ENCODE measurements at places on chromosomes 1 and 21. TPM values are rescaled to one million over a fixed set of nuclear protein-coding genes. Genes with fewer than 3 reads are reported as not detected.

- no peak for DNase-seq
Measured at GRCh38 chr1:44808063-44808937, at the start of gene BTBD19. Gene BTBD19 (plus strand): TSS chr1:44808523. CDS start chr1:44808821, 298 bp downstream.

GRCh38 chr1:246302711-246303317 lies 204.3 kb downstream of the SMYD3 start:
- no peak for DNase-seq

DNA sequence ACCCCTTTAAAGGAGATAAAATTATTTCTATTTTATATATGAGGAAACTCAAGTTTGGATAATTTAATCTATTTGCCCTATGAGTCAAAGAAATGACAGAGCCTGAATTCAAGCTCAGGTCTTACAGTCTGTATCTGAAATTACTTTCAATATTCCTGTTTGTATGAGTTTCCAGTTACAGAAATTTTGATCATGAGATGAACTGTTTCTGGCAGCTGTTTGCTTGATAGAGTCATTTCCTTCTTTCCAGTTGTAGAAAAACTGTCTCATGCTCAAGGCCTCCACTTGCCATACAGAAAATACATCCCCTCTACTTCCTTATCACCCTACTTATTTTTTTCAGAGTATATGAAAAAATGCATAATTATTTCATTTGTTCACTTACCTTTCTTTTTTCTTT lies 87.6 kb downstream of the PTPRC start:
- DNase-seq = no peak

DNA sequence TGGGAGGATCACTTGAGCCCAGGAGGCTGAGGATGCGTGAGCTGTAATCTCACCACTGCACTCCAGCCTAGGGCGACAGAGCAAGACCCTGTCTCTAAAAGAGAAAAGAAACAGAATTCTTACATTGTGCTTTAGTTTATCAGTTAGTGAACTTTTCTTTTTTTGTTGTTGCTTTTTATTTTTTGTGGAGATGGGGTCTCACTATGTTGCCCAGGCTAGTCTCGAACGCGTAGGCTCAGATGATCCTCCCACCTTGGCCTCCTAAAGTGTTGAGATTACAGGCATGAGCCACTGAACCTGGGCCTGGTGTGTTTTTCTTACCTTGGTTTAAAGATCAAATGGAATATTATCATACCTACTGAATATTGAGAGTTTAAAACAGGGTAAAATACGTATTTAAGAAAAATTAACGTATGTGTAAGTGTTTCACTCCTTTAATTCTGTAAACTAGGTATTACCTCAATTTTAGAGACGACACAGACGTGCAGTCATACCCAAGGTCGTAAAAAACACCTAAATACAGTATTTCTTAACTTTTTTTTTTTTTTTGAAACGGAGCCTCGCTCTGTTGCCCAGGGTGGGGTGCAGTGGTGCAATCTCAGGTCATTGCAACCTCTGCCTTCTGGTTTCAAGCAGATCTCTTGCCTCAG lies 39.6 kb downstream of the KIF1B start:
- DNase-seq = no peak

GRCh38 chr1:241924080-241924808 lies 33.3 kb upstream of the BECN2 start:
- DNase-seq = no peak

DNA sequence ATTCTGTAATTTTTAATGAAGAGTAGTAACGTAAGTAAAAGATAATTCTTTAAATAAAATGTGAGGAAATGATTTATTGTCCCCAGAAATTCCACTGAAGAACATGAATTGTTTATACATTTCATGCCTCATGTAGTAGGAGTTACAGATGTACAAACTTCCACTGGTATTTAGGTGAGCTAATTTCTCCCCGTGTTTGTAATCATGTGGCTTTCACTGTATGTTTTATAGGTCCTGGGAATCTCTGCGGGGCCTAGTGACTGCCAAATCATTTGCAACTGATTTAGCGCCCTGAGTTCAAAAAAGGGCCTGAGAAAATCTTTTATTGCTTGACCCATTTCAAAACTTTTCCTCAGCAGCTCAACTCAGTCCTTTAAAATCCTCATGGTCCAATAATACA lies 30.5 kb upstream of the FASLG start:
- DNase-seq = no peak

DNA sequence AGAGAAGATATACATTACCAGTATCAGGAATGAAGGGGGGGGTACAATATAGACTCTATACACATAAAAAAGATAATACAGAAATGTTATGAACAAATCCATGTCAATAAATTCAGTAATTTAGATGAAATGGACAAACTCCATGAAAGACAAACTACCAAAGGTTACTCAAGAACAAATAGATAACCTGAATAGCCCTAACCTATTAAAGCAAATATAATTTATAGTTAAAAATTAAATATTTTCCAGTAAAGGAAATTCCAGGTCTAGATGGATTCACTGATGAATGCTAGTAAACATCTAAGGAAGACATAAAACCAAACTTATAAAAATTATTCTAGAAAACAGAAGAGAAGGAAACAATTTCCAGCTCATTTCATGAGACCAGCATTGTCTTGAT lies 13.2 kb downstream of the BLZF1 start:
- DNase-seq = no peak

DNA sequence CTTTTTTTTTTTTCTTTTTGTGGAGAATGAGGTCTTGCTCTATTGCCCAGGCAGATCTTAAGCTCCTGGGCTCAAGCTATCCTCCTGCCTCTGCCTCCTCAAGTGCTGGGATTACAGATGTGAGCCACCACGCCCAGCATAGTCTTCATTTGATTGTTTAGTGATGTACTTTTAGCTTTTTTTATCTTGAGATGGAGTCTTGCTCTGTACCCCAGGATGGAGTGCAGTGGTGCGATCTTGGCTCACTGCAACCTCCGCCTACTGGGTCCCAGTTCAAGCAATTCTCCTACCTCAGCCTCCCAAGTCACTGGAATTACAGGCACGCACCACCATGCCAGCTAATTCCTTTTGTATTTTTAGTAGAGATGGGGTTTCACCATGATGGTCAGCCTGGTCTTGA lies 24.0 kb upstream of the LRRC3 start:
- DNase-seq = no peak

GRCh38 chr21:34531399-34531798 lies 19.4 kb upstream of the KCNE1 start:
- no peak for DNase-seq

DNA sequence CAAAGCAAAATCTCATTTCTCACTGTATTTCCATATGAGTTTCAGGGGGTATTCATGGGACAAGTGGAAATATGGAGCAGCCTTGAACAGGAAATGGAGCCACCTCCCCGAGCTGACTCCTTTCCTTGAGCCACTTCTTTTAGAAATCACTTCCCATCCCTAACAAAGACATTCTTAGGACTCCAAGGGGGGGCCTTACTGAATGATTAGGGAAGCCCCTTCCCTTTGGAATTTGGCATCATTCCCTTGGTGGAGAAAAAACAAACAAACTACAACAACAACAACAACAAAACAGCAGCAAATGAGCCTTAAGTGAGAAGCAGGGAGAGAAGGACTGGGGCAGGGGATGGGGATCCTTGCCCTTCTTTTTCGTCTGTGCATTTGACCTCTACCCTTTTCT lies 278.3 kb downstream of the ZNF648 start:
- DNase-seq = no peak

DNA sequence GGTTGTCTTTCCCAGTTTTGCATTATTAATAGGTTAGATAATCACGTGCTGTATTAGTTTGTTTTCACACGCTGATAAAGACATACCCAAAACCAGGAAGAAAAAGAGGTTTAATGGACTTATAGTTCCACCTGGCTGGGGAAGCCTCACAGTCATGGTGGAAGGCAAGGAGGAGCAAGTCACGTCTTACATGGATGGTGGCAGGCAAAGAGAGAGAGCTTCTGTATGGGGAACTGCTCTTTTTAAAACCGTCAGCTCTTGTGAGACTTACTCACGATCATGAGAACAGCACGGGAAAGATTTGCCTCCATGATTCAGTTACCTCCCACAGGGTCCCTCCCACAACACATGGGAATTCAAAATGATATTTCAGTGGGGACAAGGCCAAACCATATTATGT lies 2.3 kb upstream of the VCAM1 start:
- DNase-seq = no peak

GRCh38 chr1:27876341-27877114 lies 4.2 kb downstream of the THEMIS2 start:
- no peak for DNase-seq

DNA sequence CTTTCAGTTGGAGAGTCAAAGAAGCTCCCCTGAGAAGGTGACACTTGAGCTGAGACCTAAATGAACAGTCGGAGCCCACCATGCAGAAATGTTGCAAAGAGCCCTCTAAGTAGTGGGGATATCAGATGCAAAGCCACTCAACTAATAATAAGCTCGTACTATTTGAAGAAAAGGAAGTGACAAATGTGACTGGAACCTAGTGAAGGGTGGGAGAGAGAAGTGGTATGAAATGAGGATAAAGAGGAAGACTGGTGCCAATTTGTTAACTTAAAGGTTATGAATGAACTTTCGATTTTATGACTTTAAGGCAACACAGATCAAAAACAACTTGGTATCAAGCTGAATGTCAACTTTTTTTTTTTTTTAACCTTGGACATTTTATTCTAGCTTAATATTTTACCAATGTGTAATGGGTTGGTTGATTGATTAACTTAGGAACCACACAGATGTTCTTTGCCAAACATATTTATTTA lies 14.7 kb downstream of the LYPLAL1 start:
- no peak for DNase-seq

DNA sequence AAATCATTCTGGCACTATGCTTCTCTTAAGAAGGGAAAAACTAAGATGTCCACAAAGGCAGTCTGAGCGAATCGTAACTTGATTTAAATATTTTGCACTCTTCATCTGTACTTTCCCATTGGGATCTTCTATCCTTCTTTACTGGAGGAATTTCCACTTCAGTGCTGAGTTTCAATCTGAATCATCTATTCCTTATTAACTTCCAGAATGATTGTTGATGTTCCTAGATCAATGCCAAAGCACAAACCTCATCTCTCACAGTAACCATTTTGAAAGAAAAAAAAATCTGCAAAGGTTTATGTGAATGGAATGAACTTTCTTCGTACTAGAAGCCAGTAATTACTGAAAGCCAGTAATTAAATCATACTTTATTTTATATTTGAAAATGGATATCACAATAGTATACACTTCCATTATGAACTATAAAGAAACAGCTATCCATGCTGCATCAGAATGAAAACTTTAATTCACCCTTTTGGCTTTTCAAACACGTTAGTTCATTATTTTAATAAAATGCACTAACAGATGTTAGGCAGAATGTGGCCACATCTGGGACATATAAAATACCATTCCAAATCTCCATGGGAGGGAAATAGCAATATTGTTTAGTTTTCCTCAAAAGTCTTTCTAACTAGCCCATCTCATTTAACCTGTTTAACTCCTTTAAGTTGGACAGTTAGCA lies 5.5 kb upstream of the RNF2 start:
- DNase-seq = no peak

- DNase-seq = no peak
Measured at GRCh38 chr1:23274134-23274505, 56.8 kb upstream of the HTR1D start.

GRCh38 chr21:43605320-43606215 lies 53.7 kb downstream of the HSF2BP start:
- DNase-seq = no peak

DNA sequence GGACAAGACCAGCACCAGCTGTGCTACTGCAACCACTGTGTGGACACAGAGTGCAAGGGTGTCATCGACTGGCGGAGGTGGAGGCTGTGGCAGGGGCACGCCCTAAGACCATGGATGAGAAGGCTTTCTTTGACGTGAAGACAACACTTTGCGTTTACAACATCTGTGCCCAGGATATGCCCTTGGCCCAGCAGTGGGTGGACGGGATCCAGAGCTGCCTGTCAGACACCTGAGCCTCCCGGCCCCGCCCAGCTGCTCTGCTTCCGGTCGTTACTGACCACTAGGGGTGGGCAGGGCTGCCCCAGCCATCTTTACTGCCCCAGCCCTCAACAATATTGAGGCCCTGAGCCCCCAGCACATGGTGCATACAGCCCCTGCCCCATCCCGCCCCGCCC lies 21.4 kb upstream of the NPPB start:
- DNase-seq = no peak

- no peak for DNase-seq
Measured at GRCh38 chr1:92404661-92405060, 82.1 kb downstream of the GFI1 start.

- no peak for DNase-seq
Measured at GRCh38 chr1:229888561-229889001, 178.5 kb upstream of the GALNT2 start.

DNA sequence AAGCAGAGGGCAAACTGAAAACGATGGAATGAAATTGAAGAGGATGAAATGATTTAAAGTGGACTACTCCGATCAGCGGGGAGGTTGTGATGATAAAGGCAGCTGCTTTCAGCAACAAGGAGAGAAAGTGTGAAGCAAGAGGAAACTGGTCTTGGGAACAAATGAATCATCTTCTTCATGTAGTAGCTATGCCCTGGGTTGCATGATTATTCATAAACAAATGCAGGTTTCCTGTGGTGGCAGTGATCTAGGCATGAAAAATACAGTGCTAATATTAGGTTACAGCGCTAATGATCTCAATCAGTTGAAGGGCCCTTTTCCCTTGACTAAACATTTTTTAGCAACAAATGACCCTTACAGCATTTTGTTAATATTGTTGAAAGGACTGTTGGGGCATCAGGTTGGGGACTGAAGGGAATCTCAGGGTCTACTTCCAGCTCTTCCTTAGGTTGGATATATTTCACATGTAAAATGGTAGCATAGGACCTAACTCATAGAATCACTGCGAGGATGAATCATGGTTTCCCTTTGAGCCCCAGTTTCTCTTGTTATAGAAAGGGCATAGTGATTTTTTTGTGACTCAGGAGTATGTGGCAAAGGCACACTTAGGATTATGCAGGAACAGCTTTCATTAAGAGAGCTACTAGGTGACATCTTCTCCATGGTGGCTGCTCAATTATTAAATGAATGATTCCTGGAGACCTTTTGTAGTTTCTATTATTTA lies 1.9 kb upstream of the ZFYVE9 start:
- no peak for DNase-seq

Gene NEXN
- 8.7 TPM for polyA plus RNA-seq

Gene PBXIP1
- polyA plus RNA-seq = 13.9 TPM

Gene SYF2
- 38.6 TPM for polyA plus RNA-seq

Gene CTSE
- polyA plus RNA-seq = not detected

Gene DENND2C
- polyA plus RNA-seq = 0.16 TPM

Gene C8A
- not detected for polyA plus RNA-seq

Gene FCMR
- 1.3 TPM for polyA plus RNA-seq

Gene S100A2
- 19.5 TPM for polyA plus RNA-seq

Gene CAP1
- polyA plus RNA-seq = 267 TPM

Gene CSF1
- 35.1 TPM for polyA plus RNA-seq

Data from A549 (cell line).